ENCODE measurements at places on chromosomes 13 and 19.

DNA sequence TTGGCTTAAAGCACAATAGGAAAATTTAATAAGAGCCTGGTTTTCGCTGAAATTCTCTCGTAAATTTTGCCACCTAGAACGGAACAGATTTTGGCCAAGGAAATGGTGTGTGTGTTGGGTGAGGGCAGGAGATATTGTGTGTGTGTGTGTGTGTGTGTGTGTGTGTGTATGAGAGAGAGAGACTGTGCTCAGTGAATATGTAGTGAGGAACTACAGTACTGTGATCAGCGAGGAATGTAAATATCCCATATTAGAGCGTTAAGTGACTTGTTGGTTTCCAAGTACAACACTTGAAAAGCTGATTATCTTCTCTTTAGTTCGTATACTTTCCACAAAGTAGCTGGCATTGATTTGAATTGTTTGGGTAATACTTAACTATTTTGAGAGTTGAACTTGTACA lies 738.9 kb downstream of the PCDH9 start:
- DNase-seq, result no peak

DNA sequence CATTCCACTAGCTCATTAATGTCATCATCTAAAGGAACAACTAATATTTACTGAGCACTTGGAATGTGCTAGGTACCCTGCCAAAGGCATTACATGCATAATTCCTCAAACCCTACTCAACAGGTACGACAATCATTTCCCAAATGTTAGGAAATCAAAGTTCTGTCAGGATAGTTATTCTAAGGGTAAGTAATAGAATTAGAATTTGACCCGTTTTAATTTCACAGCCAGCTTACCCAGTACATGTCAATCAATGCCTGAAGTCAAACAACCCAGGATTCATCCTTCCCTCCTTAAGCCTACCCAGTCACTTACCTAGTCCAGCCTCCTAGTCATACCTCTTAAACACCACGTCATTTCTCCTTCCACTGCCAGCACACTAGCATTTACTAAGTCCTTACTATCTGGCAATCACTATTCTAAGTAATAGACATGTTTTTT lies 2.4 kb downstream of the LNX2 start:
- DNase-seq, result no peak

DNA sequence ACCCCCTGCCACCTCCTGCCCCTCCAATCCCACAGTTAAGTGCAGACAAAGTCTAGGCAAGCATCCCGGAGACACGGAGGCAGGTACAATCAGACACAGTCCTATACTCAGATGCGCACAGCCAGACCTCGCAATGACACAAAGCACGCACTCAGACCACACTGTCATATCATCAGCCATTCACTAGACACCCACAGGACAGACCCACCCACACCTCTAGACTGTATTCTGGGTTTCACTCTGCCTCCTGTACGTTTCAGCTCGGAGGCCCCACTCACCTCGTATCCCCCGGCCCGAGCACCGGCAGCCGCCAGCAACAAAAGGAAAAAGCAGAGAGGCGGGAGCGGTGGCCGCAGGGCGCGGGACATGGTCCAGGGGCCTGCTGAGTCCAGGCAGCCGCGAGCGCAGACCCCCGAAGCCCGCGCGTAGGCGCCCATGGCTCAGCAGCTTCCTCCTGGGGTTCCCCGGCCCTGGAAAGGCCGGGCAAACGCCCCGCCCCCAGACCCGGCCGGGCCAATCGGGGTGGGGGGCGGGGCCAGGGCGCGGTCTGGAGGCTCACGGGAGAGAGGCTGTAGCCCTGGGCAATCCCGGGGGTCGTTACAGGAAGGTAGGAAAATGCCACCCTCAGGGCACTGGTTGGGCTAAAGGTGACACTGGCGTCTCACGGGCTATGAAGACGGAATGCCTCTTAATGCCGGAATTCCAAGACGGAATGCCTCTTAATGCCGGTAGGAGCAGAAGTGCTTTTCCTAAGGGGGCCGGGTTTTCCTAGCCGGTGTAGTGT lies at the start of the genes MAN2B1 and WDR83:
TSS of gene MAN2B1 (minus strand) at position 478 of the 784 bp plus-strand sequence. CDS start at position 437, 41 bp downstream.
TSS of gene WDR83 (plus strand) at position 543 of the 784 bp plus-strand sequence. CDS start 2,984 bp downstream, outside the sequence.
- DNase-seq, result no peak

DNA sequence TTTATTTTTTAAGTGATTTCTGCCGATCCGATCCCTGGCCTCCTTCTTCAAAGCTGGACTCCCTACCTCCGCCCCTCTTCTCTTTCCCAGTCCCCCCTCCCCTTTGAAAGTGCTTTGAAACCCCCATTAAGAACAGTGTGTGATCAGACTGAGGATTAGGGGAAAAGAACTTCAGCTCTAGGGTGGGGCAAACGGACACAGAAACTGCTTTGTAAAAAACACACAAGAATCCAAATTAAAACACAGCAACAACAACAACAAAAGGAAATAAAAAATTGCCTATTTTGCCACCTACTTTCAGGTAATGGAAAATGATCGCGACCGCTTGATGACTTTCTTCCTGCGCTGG lies 1.4 kb downstream of the SPRY2 start:
- DNase-seq, result peak; percentile 50

GRCh38 chr13:99932912-99933311 lies 38.7 kb downstream of the ZIC5 start:
- no peak for DNase-seq

GRCh38 chr13:98975822-98976261 lies 2.0 kb downstream of the DOCK9 start:
- no peak for DNase-seq

- no peak for DNase-seq
These were observed at the start of gene LRRC8E for GRCh38 chr19:7888145-7888825. Gene LRRC8E, plus strand, starts transcription at chr19:7888510. Its CDS starts 7,094 bp downstream, at chr19:7895604.

DNA sequence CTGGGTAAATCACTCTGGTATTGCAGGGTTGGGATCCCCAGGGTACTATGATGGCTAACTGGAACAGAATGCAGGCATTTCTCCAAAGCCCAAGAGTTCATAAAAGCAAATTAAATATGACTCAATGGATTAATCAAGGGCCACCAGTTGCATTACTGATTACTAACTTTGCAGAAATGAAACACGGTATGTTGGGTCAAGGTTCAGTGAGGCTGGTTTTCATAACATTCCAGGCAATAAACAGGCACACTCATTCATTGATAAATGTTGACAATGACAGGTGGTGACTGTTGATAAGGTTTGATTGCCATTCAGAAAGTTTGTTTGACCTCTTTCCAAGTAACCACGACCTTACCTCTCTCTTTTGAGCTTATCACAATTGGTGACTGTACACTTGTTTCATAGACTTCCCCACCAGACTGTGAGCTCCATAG lies 506 bp upstream of the AP1M1 start:
- DNase-seq, result no peak

DNA sequence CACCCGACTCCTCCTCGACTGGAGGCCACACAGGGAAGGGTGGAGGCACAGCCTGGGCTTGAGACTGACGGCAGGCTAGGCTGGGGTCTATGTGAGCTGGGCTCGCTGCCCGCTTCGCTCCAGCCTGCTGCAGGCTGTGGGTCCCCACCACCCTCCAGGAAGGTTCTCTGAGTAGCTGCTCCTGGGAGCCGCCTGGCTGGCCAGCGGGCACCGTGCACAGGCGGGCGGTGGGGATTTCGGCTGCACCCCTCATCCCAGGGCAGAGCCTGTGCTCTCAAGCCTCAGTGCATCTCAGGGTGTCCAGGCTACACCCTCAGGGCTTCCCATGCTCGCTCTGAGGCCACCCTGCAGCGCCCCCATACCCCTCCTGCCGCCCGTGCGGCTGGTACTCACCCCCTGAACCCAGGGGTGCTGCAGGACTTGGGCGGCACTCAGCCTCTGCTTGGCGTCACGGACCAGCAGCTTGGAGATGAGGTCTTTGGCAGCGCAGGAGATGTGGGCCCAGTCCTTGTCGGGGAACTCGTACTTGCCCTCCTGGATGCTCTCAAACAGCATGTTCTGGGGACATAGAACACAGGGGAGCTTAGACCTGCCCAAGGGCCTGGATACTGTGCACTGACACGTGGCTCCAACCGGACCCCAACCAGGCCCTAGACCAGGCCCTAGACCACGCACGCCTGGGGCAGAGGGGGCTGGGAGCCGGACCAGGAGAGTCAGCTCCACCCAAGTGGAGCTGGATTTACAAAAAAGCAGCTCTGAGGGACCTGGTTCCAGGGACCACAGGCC lies 10.2 kb downstream of the MKNK2 start:
- no peak for DNase-seq

- DNase-seq, result no peak
These were observed 935 bp downstream of the LRP3 start for GRCh38 chr19:33194886-33195644.

DNA sequence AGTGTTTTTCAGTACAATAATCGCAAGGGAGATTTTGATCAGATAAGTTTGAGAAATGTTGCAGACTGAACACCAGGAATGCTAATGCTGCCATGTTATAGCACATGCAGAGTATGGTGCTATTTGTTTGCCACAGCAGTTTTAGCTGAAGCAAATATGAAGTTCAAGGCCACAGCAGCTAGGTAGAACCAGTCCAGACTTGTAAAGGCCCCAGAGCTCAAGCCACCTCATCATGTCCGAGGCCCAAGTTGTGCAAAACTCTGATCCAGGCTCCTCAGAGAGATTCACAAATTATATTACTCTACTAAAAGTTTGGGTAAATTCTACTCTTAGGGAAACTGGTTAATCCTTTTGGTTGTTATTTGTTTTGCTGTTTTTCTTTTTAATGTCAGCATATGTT lies 2702.6 kb downstream of the PCDH9 start:
- no peak for DNase-seq

GRCh38 chr13:71685072-71685471 lies 181.9 kb downstream of the DACH1 start:
- DNase-seq, result no peak

- DNase-seq, result no peak
These were observed 406.2 kb downstream of the KLF5 start for GRCh38 chr13:73464758-73465616.

- DNase-seq, result no peak
These were observed 1.4 kb downstream of the EFNB2 start for GRCh38 chr13:106533943-106534638.

DNA sequence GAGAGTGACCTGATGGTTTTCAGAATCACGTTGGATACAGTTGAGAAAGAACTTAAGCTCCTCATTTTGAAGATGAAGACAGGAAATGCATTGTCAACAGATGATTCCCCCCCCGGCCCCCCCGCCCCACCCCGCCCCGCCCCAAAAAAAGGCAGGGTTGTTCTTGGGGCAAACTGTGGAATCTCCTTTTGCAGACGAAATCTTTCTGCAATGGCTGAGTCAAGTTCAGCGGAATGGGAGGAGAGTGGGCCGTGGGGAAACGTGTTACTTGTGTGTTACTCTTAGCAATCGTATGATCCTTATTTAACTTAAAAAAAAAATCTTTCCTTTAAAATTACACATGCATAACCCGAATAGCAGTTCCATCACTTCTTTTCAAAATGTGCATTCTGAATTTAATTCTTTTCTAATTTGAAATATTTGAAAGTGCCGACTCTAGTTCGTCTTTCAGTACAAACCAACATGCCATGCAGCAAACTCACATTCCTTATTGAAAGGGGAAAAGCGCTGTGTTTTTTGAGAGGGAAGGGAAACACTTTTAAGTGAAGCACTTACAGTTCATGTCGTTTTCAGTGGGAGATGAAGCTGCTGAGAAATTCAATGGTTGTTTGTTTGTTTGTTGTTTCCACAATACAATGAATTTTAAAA lies 348.5 kb upstream of the ARGLU1 start:
- no peak for DNase-seq

- DNase-seq, result no peak
These were observed 26.3 kb upstream of the SLC15A1 start for GRCh38 chr13:98778749-98779148.

DNA sequence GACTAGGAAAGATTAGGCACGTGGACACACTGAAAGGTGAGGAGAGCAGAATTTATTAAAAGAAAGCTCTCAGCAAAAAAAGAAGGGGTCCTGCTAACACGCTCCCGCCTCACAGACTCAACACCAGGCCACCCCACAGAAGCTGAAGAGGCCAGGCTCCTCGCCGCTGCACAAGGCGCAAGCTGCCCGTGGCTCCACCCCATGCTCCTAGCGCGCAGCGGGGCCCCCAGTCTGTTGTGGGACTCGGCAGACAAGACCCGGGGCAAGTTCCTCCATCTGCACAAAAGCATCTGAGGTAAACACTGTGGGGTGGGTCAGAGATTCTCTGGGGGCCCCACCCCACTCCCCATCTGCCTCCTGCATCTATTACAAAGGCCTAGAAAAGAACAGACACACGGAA lies 1462.4 kb downstream of the EFNB2 start:
- no peak for DNase-seq

- DNase-seq, result no peak
These were observed 10.3 kb upstream of the FUT5 start for GRCh38 chr19:5880604-5881078.

- no peak for DNase-seq
These were observed 1589.1 kb upstream of the SPRY2 start for GRCh38 chr13:81929988-81930387.

- DNase-seq, result no peak
These were observed 24.0 kb upstream of the ALOX5AP start for GRCh38 chr13:30711375-30711774.

GRCh38 chr19:6577476-6578125 lies 13.3 kb downstream of the CD70 start:
- no peak for DNase-seq

- no peak for DNase-seq
These were observed 78.9 kb downstream of the GADD45B start for GRCh38 chr19:2554856-2555255.

GRCh38 chr19:53091413-53092254 lies 11.6 kb downstream of the ZNF160 start:
- DNase-seq, result no peak

DNA sequence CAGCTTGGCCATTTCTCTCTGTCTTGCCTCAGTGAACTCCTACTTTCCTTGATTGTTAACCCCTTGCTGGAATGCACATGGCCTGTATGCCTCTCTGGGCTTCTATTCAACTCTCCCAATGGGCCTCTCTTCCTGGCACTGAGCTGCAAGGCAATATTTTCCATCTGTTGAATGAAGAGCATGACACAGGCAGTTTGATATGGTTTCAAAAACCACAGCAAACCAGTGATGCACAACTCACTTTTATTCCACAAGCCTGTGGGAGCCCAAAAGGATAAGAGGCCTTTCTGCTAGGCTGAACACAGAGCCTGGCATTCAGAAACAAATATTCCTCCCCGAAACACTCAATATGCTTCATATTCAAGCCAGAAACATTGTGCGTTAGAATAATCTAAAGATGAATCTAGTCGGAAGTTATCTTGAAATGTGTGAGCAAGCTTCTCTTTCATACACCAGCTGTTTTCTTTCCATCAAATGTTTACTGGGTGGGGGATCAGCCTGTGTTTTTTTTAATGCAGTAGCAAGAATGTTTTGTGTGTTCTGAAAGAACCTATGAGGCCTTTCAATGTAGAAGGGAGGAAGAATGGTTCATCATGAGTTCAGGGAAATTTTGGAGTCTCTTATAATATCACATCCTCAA lies 443.1 kb upstream of the SPRY2 start:
- DNase-seq, result peak; percentile 81

- DNase-seq, result no peak
These were observed 10.0 kb upstream of the NDUFS7 start for GRCh38 chr19:1373534-1374249.

DNA sequence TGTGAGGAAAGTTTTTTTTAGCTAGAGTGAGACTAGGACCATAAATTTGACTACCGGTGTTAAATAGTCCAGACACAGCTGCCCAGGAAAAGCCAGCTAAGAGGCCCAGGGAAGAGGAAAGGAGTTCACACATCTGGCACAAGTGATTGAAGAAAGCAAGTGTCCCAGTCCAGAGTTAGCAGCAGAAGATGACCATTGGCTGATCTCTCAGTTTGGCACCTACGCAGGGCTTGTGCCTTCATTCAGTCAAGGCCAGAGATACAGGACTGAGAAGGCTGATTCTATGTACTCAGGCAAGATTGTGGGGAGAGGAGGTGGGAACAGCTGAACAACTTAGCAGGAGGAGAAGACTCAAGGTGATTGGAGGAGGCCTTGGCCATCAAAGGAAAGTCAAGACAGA lies 575.0 kb upstream of the KLF12 start:
- no peak for DNase-seq
